ENCODE measurements at places on chromosomes 7 and 10. TPM values are rescaled to one million over a fixed set of nuclear protein-coding genes. Genes with fewer than 3 reads are reported as not detected.

GRCh38 chr7:31692871-31693270 lies 5.9 kb downstream of the PPP1R17 start:
- H3K27me3 ChIP-seq = no peaks in the 10 kb centered on the region
- H3K4me1 ChIP-seq = no peaks in the 10 kb centered on the region
- no peaks in the 10 kb centered on the region for H3K36me3 ChIP-seq
- DNase-seq = no peak

- no peaks in the 10 kb centered on the region for H3K36me3 ChIP-seq
- DNase-seq = no peak
- H3K4me1 ChIP-seq = no peaks in the 10 kb centered on the region
- H3K27me3 ChIP-seq = no peaks in the 10 kb centered on the region
- no peak overlapping the region for H3K4me3 ChIP-seq
Observed at GRCh38 chr7:78071491-78072200, 273.1 kb downstream of the PHTF2 start.

DNA sequence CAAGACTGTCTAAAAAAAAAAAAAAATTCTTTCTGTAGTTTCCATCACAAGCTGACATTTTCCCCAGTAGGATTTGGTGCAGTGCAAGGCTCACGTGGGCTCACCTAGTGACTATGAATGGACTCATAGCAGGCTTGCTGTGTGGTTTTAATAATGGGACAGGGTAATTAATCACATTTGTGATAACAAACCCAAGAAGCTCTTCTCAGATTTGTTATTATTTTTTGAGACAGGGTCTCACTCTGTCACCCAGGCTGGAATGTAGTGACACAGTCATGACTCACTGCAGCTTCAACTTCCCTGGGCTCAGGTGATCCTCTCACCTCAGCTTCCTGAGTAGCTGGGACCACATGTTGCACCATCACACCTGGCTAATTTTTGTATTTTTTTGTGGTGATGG lies 40.0 kb downstream of the NACAD start:
- H3K36me3 ChIP-seq = peaks cover 3% of the 10 kb centered on the region
- no peak overlapping the region for H3K27ac ChIP-seq
- no peaks in the 10 kb centered on the region for H3K27me3 ChIP-seq
- DNase-seq = no peak

- H3K36me3 ChIP-seq = no peaks in the 10 kb centered on the region
- peaks cover 6% of the 10 kb centered on the region for H3K4me1 ChIP-seq
- no peak overlapping the region for H3K27ac ChIP-seq
- DNase-seq = peak; percentile 88
- no peak overlapping the region for H3K4me3 ChIP-seq
- H3K27me3 ChIP-seq = no peaks in the 10 kb centered on the region
Observed at GRCh38 chr7:51013218-51013786, 230.6 kb upstream of the GRB10 start.

GRCh38 chr10:12617191-12618175 lies 268.1 kb downstream of the CAMK1D start:
- H3K36me3 ChIP-seq = no peaks in the 10 kb centered on the region
- no peaks in the 10 kb centered on the region for H3K27me3 ChIP-seq
- no peak overlapping the region for H3K4me3 ChIP-seq
- H3K4me1 ChIP-seq = no peaks in the 10 kb centered on the region

DNA sequence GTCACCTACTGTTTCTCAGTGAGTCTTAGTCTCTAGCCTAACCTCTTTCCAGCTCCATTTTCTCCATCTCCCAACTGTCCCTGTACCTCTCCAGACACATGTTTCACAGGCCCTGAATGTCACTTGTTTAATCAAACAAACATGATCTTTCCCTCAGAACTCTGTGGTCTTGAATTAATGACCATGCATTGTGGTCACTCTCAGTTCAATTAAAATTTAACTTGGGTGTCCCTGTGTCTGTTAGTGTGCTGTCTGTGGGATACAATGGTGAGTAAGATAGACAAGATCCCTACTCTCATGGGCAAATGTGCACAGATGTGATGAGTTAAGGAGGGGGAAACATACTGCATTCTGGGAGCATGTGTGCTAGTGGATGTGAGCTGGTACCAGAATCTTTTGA lies 65.0 kb downstream of the RBM33 start:
- H3K36me3 ChIP-seq = no peaks in the 10 kb centered on the region
- no peaks in the 10 kb centered on the region for H3K27me3 ChIP-seq
- H3K4me3 ChIP-seq = no peak overlapping the region
- H3K27ac ChIP-seq = no peak overlapping the region
- H3K4me1 ChIP-seq = peaks cover 7% of the 10 kb centered on the region

GRCh38 chr10:78850644-78851435 lies 217.9 kb upstream of the ZMIZ1 start:
- no peak overlapping the region for H3K27ac ChIP-seq
- H3K4me3 ChIP-seq = no peak overlapping the region
- H3K4me1 ChIP-seq = peaks cover 8% of the 10 kb centered on the region

DNA sequence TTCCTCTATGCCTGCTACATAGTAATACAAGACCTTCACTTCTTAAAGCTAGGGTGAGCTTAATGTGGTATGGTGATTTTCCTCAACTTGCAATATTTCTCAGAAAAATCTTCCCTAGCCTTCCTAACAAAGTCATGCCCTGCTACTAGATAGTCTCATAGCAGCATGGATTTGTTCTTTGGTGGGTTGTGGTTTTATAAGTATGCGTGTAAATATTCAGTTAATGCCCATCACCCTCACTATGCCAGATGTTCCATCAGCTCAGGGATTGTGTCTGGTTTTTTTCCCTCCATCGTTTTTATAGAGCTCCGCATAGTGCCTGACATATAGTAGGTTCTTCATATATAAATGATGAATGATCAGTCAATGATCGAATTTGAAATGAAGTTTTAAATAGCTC lies 182.8 kb downstream of the CREB5 start:
- no peak for DNase-seq
- H3K4me3 ChIP-seq = no peak overlapping the region
- H3K27me3 ChIP-seq = no peaks in the 10 kb centered on the region
- no peaks in the 10 kb centered on the region for H3K4me1 ChIP-seq
- no peak overlapping the region for H3K27ac ChIP-seq

- no peaks in the 10 kb centered on the region for H3K36me3 ChIP-seq
- H3K27me3 ChIP-seq = no peaks in the 10 kb centered on the region
- no peak overlapping the region for H3K27ac ChIP-seq
- H3K4me1 ChIP-seq = no peaks in the 10 kb centered on the region
- no peak for DNase-seq
Observed at GRCh38 chr10:126478546-126478945, 90.3 kb upstream of the ADAM12 start.

GRCh38 chr7:158685693-158686092 lies 18.9 kb downstream of the NCAPG2 start:
- no peak for DNase-seq
- no peaks in the 10 kb centered on the region for H3K36me3 ChIP-seq
- H3K4me1 ChIP-seq = no peaks in the 10 kb centered on the region
- H3K27ac ChIP-seq = no peak overlapping the region
- H3K27me3 ChIP-seq = no peaks in the 10 kb centered on the region

GRCh38 chr7:151662251-151662826 lies 142.6 kb upstream of the RHEB start:
- H3K27me3 ChIP-seq = no peaks in the 10 kb centered on the region
- no peaks in the 10 kb centered on the region for H3K4me1 ChIP-seq
- H3K36me3 ChIP-seq = no peaks in the 10 kb centered on the region

GRCh38 chr10:120732643-120733313 lies 118.4 kb upstream of the WDR11 start:
- no peak overlapping the region for H3K27ac ChIP-seq
- no peaks in the 10 kb centered on the region for H3K36me3 ChIP-seq
- H3K27me3 ChIP-seq = no peaks in the 10 kb centered on the region
- DNase-seq = no peak

DNA sequence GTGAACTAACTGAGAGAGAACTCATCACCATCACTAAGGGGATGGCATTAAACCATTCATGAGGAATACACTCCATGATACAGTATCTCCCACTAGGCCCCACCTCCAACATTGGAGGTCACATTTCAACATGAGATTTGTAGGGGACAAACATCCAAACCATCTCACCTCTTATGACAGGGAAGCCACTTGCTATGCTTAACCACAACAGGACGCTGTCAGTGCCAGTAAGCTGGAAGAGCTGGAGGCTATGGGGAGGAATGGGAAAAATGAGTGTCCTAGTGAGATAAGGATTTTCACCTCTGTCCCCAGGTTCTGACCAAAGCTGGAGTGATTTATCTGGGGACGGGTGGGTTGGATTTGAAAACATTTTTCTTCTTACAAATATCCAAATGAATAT lies 17.6 kb downstream of the PLCE1 start:
- H3K4me1 ChIP-seq = peaks cover 8% of the 10 kb centered on the region
- H3K27ac ChIP-seq = no peak overlapping the region
- H3K4me3 ChIP-seq = no peak overlapping the region

DNA sequence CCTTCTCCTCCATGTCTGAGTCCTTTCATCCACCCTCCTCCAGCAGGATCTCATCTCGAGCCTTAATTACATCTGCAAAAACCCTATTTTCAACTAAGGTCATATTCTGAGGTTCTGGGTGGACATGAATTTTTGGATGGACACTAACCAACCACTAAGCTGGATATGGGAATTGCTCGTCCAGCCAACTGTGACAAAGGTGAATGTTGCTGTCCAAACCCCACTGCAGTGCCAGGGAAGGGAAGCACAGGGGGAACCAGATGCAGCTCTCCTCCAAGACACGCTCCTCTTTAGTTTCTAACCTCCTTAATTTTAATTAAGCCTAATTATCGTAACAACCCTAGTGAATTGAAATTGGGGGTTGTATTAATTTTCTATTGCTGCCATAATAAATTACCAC lies 65.1 kb upstream of the EBF3 start:
- no peaks in the 10 kb centered on the region for H3K4me1 ChIP-seq
- no peaks in the 10 kb centered on the region for H3K27me3 ChIP-seq
- no peak for DNase-seq
- no peak overlapping the region for H3K27ac ChIP-seq

GRCh38 chr10:131102676-131103075 lies 208.8 kb downstream of the TCERG1L start:
- no peak for DNase-seq
- H3K27me3 ChIP-seq = no peaks in the 10 kb centered on the region
- H3K36me3 ChIP-seq = no peaks in the 10 kb centered on the region
- no peak overlapping the region for H3K27ac ChIP-seq
- H3K4me3 ChIP-seq = no peak overlapping the region
- H3K4me1 ChIP-seq = peaks cover 12% of the 10 kb centered on the region

DNA sequence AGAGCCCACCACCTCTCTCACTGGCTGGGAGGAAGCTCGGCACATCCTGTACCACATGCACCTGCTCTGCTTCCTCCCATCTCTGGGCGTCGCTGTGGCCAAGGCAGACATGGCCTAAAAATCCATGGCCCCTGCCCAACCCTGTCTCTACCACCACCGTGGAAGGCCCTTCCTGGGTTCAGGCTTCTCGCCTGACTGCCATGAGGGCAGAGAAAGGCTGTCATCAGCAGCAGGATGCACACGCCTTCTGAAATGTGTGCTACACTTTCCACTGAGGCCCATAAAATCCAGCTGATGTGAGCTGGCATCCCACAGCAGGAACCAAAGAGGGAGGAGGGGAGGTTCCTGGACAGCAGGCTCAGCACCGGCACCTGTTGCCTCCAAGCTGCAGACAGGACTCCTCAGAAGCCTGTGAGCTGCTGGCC lies 93.4 kb downstream of the PTPRN2 start:
- H3K4me3 ChIP-seq = no peak overlapping the region
- no peak overlapping the region for H3K27ac ChIP-seq
- H3K4me1 ChIP-seq = no peaks in the 10 kb centered on the region
- H3K27me3 ChIP-seq = no peaks in the 10 kb centered on the region

The ACBD7 gene
- total RNA-seq = not detected

The PHKG1 gene
- not detected for total RNA-seq

The CFAP69 gene
- 2.7 TPM for total RNA-seq

The KCND2 gene
- 3.7 TPM for total RNA-seq

The EFCAB10 gene
- not detected for total RNA-seq

Measured in vagina (tissue), 2 donors.